Fibroblast of skin of right quadriceps (primary cell): ENCODE measurements at places on chromosomes 4 and X.

- DNase-seq = no peak
These were observed 654 bp downstream of the ATOH1 start for GRCh38 chr4:93828995-93829819.

GRCh38 chr4:8911316-8912088 is 39.9 kb upstream of the HMX1 start:
- peak; percentile 14 for DNase-seq

DNA sequence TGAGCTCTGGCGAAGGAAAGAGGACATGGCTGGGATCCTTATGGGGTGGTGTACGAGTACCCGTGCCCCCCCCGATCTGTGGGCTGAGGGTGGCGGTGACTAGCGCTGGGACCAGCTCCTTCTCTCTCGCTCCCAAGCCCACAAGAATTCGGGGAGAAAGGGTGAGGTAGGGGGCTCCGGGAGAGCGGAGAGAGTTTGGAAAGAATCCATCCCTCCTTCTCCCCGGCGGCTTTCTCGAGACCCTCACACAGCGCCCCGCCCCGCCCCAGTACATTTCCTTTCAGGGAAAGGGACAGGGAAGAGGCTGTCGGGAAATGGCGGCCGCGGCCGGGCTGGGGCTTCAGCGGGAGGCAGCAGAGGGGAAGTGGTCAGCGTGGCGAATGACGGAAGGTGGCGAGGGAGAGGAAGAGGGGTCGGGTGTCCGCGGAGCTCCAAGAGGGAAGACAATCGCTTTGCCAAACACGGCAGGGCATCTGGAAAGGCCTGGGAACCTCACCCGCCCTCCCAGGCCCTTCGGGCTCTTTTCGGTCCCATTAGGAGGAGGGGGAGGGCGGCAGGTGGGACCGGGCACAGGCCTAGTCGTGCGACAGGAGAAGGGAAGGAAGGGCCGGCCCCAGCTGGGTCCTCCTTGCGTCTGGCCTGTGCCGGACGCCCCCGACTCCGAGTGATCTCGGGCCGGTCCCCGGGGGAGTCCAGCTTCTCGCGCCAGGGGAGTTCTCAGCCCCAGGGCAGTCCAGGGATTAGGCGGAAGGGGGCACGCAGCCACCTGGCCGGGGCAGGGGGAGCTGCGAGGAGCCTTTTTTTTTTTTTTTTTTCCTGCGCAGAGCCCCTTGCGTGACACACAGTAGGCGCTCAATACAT is 10.2 kb downstream of the HNRNPH2 start:
- peak; percentile 31 for DNase-seq

GRCh38 chr4:73725985-73726384 is 14.4 kb upstream of the CXCL8 start:
- peak; percentile 96 for DNase-seq

- peak; percentile 79 for DNase-seq
These were observed 13.2 kb downstream of the TRIM2 start for GRCh38 chr4:153217440-153217839.

GRCh38 chrX:106007815-106008214 is 30.7 kb downstream of the SERPINA7 start:
- no peak for DNase-seq

DNA sequence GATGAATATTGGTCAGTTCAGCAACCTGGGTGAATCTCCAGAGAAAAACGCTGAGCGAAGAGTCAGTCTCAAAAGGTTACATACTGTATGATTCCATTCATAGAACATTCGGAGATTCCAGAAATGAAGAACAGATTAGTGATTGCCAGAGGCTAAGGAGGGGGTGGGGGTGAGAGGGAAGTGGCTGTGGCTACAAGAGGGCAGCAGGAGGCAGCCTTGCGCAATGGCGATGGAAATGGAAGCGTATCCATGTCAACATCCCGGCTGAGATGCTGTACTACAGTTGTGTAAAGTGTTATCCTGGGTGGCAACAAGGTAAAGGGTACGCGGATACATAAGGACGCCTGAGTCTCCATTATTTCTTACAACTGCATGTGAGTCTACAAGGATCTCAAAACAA is 18.0 kb downstream of the LYAR start:
- DNase-seq = no peak

- DNase-seq = peak; percentile 90
These were observed 421.9 kb upstream of the DIPK2B start for GRCh38 chrX:45622538-45622937.

DNA sequence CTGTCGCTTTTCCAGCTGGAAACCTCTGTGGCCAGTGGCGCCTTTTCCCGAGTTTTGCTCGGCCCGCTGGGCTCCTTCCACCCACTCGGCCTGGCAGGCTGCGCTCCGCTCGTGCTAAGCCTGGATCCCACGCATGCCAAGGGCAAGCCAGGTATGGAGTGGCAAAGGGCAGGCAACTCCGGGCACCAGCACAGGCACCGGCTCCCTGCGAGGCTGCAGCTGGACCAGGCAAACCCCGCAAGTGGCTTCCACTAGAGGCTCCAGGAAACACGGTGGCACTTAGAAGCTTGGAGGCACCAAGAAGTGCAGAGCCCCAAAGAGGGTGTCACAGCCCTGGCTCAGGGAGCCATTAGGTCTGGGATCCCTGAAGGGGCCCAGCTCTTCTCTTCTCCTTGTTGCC is 59.5 kb downstream of the PPA2 start:
- no peak for DNase-seq

DNA sequence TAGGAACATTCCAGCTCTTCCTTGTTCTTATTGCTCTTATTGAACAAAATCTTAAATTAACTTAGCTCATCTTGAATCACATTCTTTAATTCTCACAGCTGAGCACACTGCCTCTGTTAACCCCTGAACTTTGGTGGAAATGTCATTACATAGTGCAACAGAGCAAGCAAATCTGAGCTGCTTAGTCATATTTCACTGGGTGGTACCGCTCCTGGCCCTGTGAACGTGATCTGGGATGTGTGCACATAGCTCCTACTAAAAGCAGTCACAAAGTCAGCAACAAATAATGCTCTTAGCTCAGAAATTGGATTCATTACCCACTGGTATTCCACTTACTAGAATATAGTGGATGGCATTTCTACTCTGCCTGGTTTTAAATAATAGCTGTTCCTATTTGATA is 27.9 kb downstream of the ARHGEF6 start:
- DNase-seq = no peak

DNA sequence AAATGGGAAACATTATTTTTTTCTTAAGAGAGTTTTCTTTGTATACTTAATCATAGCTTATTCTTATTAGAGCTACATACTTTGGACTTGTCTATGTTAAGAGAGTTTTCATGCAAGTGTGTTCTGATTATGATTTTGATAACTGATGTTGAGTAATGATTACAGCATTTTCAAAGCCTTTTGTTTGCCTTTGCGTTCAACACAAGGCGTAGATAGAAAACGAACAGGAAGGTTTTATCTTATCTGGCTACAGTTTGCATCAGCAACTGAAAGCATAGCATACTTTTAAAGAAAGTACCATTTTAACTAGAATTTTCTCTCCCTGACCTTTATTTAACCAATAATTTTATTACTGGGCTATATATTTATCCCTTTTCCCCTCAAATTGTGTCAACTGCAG is 51.6 kb upstream of the PDLIM5 start:
- no peak for DNase-seq

DNA sequence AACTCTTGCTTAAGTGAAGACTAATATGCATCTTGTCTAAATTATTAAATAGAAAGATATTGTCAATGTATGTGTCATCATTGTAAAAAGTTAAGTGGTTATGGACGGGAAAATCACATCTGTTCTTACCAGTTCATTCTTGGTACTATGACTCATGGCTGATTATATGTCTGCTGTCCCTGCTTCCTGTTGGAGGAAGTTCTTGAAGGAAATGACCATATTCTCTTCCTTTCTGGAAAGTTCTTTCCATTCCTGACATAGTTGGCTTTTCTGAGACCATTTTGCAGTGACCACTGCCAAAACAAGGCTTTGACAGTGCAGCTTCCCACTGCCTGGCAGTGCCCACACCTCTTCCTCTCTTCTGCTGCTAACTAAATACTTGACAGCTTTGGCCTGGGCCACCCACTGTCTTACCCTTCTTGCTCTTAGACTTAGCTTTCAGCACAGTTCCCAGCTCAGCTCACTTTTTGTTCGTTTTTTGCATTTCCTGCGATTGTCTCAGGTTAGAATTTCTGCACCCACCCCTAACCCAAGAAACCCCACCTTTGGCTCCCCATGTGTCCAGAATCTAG is 13.2 kb upstream of the CLDN24 start:
- peak; percentile 91 for DNase-seq

GRCh38 chr4:80207172-80207583 is 9.9 kb downstream of the PRDM8 start:
- DNase-seq = no peak

DNA sequence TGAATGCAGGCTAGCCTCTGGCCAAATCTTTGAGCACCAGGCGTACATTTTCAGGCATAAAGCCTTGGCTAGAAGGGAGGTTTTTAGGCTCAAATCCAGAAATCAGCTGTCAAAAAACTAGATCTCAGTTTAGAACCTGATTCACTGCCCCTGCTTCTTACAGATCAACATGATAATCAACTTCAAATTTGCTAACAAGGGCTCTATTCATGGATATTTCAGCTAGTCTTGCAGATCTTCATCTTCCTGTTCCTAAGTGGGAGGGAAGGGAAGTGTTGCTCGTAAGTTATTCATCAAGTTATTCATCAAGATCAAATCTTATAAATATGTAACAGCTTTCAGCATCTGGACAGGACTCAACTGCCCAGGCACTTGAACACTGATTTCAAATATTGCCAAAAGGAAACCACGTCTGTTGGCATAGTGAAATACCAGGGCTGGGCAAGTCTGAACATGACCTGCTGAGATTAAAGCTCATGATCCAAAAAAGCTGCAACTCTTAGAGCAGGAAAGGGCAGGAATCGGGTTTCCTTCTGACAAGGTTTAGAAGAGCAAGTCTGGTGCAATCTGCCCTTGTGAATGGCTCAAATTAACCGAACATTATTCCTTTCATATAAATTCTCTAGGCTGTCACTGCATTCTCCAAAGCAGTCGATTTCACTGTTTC is 200.3 kb downstream of the PDGFC start:
- DNase-seq = peak; percentile 68

- no peak for DNase-seq
These were observed 49.4 kb upstream of the PRDM5 start for GRCh38 chr4:120971884-120972283.

DNA sequence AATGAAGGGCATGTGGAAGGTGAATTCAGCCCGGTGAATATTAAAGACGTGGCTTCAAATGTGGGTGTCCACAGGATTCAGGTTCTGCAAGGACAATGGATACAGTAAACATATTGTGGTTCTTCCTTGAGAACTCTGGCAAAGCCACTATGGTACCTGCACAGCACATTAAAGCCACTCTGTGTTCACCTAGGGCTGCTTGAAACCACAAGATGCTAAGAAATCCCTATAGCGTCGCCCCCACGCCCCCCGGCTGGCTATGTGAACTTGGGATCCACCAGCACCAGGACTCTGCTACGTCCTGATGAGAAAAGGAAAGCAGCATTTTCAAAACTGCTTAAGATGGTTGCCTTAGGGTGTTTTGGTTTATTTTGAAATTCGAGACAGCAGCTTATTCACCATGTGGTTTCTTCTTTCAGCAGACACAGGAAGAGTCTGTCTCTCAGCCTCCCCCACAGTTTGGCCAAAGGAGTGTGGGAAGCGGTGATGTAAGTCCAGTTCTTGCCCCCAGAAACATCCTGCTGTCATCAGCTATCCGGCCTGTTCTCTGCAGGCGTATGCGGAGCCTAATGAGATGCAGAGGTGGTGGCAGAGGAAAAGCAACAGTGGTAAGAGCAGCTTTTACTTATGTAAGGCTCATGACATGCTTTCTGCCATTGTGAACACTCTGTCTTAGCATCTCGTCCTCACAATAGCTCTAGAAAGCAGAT is 111.5 kb downstream of the AFAP1 start:
- peak; percentile 99 for DNase-seq

GRCh38 chr4:174523025-174523693 is 871 bp upstream of the HPGD start:
- DNase-seq = peak; percentile 2

DNA sequence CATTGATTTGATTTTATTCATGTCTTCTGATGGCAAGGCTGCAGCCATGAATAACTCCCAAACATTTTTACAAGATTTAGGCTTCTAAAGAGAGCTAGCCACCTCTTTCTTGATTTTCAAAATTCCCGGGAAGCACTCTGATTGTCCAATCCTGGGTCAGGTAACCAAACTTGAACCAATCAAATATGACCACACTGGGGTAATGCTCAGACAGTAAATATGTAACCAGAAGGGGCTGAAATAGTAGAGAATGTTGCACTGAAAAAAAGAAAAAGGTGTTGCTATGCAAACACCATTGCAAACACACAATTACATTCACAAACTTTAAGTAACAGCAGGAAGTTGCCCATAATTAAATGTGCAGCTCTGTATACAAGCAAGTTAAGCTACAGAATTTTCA is 112.9 kb upstream of the IQCM start:
- DNase-seq = no peak

DNA sequence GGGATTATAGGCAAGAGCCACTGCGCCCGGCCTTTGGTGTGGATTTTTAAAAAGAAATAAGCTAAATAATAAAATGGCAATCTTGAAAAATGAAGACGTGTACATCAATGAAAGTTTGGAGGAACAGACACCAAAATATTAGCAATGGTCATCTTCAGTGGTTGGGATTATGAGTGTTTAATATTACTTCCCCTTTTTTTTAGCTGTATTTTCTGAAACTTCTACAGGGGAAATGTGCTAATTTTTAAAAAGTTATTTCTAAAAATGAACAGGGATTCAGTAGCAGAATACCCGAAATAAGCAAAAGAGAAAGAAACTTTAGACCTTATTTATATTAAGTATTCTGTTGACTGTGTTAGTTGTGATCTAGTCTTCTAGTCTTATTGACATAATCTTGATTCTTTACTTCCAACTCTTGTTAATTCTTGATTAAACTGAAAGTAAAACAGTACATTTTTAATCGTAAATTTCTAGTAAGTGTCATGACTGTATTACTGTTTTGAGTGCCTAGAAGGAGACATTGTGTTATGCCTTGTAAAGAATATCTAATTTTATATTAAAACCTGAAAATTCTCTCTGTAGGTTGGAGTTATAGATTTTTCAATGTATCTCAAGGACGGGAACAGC is 51.3 kb downstream of the RUFY3 start:
- DNase-seq = no peak

- no peak for DNase-seq
These were observed 1229.2 kb downstream of the ADGRL3 start for GRCh38 chr4:62429297-62429696.

GRCh38 chrX:44063606-44064005 is 90.4 kb upstream of the NDP start:
- DNase-seq = no peak

DNA sequence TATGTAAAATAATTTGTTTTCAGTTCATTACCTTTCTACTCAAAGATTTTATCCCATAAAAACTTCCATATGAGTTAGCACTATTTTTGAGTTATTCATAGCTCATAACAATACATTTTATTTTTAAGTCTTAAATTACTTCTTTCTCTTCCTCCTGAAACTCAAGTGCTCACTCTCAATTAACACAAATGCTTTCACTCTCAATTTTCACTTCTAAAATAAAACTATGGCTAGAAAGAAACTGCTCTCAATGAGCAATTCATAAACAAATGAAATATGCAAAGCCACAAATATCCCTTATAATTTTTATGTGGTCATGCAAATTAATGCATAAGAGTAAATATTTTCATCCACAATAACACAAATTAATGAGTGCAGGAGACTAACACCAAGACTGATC is 38.8 kb downstream of the MAML3 start:
- no peak for DNase-seq
